Stimulated activated naive CD8-positive, alpha-beta T cell treated with anti-CD3 and anti-CD28 coated beads, Interleukin-15, Interleukin-2, amounts not matched to agents 100 U/mL and 50 U/mL, for 24 hours (primary cell): ENCODE measurements at places on chromosomes 2 and 18.

- no peak for DNase-seq
Observed at GRCh38 chr2:69932596-69932922, 17.6 kb downstream of the MXD1 start.

DNA sequence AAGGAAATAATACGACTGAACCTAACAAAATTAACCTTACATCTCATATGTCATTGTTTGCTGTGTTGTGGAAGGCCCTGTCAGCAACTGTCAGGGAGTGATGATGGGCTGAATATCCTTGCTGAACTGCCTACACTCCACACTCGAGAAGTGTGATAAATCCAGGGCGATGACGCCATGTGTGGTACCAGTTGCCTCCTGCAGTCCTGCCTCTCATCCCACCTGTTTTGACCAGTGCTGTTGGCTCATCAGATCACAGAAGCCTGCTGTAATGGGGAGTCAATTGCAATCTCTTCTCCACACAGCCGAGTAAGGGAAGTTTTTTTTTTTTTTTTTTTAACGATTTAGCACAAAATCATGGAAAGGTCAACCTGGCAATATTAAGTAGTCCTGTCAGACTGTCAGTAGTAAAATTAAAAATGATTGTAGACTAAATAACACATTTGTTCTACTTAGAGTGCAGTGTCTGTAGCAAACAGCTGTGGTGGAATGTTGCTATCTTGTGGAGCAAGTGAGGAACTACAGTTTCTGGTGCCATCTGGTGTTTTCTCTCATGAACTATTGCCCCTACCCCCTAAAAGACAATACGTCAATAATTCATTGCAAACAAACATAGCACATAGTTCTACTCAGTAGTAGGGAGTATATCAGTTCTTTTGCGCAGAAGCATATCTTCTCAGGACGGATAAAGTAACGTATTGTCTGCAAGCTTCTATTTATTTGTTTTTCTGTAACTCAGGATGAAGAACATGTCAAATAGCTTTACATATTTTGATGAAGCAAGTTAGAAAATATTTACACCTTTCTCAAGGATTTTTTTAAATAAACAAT lies 347.6 kb downstream of the CTNNA2 start:
- DNase-seq: no peak

- DNase-seq: no peak
Observed at GRCh38 chr2:1053786-1054185, 103.1 kb downstream of the SNTG2 start.

DNA sequence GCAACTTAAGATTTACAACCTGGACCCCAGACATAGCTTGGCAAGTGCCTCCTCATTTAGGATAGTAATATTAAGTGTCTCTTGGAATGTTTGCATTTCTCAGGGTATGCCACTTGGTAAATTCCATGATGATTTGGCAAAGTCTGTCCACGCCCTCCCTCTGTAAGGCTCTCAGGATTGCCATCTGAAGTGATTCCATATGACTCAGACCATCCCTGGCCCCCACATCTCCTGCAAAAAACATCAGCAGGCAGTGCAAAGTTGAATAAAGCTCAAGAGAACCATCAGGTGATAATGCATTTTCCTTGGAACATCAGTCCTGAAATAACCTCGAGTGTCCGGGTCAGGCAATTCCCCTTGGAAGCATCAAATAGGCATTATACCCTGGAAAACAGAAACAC lies 27.1 kb upstream of the PIEZO2 start:
- no peak for DNase-seq

- no peak for DNase-seq
Observed at GRCh38 chr2:50650403-50650810, 381.5 kb downstream of the NRXN1 start.

- DNase-seq: no peak
Observed at GRCh38 chr2:54897420-54898310, 152.6 kb downstream of the RTN4 start.

DNA sequence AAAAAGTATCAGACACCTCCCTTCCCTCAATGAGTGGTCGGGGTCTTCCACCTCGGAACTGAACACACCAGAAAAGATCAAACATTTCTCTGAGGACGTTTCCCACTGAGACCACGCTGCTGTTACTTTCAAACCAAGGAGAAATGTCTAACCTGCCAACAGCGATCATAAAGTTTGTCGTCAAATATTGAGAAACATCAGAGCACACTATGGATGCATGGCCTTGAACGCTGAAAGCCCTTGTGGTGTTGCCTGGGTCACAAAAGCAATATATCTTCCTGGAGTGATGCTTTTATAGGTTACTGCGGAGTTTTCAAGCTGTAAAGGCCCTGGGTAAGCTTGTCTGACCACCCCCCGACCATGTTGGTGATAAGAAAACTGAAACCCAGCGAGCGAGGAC lies 70.2 kb upstream of the ID2 start:
- DNase-seq: no peak

DNA sequence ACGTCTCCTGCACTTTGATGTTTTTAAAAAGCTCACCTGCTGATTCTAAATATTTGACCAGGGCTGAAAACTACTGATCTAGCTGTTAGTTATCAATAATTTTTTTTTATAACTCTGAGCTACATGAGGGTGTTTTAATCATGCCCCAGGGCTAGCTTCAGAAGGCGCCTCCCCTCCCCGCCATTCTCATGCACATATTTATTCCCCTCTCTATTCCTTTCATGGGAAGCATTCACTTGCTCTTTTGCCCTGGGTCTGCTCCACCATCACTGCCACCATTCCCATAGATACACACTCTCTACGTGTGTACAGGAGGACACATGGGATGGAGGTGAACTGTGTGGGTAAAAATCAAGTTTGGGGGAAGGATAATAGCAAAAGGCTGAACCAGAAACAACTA lies 101.0 kb downstream of the PLA2R1 start:
- no peak for DNase-seq

DNA sequence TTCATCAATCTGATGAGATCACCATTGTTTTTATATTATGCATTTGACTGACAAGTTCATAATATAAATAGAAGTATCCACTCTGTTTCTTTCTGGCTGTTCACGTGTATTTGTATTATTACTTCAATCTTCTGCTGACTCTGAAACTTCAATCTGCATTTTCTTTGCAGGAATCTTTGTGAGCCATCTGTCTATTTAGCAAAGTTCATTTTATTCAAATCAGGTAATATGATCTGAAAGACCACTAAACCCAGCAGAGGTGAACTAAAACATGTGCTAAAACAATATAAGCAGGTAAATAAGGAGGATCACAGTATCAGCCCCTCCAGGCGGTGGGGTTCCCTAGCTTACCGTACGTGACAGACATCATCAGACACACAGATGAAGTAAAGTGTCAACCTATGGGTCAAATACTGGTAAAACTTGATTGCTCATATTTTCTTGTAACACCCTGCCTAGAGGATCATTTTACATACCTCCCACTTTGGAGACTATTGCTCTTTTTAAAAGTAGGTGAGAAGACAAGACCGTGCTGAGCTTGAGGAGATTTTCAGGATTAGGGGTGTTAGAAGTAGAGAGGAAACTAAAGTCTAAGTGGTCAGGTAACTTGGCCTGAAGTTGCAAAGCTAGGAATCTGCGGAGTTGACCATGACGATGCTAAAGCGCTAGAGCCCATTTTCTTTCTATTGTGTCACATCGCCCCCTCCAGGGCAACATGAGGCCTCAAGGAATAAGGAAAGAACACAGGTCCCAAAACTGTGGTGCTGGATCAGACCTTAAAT lies 9.0 kb downstream of the DTNB start:
- peak; percentile 33 for DNase-seq

- no peak for DNase-seq
Observed at GRCh38 chr2:29236074-29236473, 120.9 kb downstream of the CLIP4 start.

DNA sequence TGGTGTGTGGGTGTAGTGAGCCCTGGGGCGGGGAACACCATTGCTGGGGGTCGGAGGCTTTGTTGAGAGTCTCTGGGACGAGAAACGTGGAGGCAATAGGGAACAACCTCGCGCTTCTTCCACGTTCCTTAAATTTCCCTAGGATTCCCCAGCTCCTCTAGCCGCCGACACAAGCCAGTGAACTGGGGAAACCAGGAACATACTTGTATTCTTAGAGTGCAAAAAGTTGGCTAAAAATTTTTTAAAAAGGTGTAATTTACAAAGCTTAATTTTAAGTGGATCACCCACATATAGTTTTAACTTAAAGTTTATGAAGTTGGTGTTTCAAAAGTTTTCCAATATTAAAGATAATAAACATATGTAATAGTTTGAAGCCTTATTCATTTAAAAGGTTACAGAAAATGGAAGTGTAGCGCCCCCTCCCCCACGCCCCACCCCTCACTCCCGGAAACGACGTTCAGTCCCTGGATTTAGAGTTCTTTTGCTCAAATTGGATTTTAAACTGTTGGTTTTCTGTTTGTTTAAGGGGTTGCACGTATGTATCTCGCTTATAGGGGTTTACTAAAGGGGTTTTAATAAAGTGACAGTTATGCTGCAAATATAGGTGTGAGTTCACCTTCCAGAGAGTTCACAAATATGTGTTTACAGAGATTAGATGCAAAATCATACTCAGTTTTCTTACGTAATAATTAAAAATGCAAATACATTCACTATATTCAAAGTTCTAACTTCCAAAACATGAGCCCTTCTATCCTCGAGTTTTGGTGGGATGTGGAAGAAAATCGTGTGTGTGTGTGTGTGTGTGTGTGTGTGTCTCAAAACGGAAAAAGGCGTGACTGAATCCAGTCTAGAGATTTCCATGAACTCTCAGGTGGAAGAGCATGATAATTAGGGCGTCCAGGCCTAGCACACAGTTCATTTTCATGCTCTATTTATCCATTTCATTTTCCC lies 872 bp downstream of the DSG2 start:
- DNase-seq: no peak

- DNase-seq: no peak
Observed at GRCh38 chr2:74499940-74500577, 656 bp upstream of the LBX2 start.

- DNase-seq: no peak
Observed at GRCh38 chr2:189364607-189365006, 76.7 kb upstream of the WDR75 start.

GRCh38 chr2:119741001-119741400 lies 18.7 kb upstream of the PTPN4 start:
- DNase-seq: no peak

GRCh38 chr2:240846873-240847595 lies 21.6 kb upstream of the AGXT start:
- DNase-seq: no peak

- no peak for DNase-seq
Observed at GRCh38 chr18:58640428-58640805, 11.5 kb upstream of the ALPK2 start.

DNA sequence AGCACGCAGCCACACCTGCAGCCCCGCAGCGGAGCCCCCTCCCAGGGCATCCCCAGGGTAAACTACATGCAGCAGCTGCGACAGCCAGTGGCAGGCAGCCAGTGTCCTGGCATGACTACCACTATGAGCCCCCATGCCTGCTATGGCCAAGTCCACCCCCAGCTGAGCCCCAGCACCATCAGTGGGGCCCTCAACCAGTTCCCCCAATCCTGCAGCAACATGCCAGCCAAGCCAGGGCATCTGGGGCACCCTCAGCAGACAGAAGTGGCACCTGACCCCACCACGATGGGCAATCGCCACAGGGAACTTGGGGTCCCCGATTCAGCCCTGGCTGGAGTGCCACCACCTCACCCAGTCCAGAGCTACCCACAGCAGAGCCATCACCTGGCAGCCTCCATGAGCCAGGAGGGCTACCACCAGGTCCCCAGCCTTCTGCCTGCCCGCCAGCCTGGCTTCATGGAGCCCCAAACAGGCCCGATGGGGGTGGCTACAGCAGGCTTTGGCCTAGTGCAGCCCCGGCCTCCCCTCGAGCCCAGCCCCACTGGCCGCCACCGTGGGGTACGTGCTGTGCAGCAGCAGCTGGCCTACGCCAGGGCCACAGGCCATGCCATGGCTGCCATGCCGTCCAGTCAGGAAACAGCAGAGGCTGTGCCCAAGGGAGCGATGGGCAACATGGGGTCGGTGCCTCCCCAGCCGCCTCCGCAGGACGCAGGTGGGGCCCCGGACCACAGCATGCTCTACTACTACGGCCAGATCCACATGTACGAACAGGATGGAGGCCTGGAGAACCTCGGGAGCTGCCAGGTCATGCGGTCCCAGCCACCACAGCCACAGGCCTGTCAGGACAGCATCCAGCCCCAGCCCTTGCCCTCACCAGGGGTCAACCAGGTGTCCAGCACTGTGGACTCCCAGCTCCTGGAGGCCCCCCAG lies 254.1 kb downstream of the GLI2 start:
- DNase-seq: no peak

DNA sequence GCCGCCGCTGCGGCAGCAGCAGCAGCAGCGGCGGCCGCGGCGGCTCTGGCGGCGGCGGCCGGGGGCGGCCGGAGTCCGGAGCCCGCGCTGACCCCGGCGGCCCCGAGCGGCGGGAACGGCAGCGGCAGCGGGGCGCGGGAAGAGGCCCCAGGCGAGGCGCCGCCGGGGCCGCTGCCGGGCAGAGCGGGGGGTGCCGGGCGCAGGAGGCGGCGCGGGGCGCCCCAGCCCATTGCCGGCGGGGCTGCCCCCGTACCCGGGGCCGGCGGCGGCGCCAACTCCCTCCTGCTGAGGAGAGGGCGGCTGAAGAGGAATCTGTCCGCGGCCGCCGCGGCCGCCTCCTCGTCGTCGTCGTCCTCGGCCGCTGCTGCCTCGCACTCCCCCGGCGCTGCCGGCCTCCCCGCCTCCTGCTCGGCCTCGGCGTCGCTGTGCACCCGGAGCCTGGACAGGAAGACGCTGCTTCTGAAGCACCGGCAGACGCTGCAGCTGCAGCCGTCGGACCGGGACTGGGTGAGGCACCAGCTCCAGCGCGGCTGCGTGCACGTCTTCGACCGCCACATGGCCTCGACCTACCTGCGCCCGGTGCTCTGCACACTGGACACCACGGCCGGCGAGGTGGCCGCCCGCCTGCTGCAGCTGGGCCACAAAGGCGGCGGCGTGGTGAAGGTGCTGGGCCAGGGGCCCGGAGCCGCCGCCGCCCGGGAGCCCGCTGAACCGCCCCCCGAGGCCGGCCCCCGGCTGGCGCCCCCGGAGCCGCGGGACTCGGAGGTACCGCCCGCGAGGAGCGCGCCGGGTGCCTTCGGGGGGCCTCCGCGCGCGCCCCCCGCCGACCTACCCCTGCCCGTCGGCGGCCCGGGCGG lies 646 bp downstream of the PHLPP1 start:
- DNase-seq: peak; percentile 63

- DNase-seq: no peak
Observed at GRCh38 chr2:7071916-7072556, 154.8 kb downstream of the RNF144A start.

GRCh38 chr2:19786408-19787058 lies 115.2 kb downstream of the TTC32 start:
- DNase-seq: no peak
